ENCODE measurements at places on chromosomes 2 and 18. TPM values are rescaled to one million over a fixed set of nuclear protein-coding genes. Genes with fewer than 3 reads are reported as not detected.

DNA sequence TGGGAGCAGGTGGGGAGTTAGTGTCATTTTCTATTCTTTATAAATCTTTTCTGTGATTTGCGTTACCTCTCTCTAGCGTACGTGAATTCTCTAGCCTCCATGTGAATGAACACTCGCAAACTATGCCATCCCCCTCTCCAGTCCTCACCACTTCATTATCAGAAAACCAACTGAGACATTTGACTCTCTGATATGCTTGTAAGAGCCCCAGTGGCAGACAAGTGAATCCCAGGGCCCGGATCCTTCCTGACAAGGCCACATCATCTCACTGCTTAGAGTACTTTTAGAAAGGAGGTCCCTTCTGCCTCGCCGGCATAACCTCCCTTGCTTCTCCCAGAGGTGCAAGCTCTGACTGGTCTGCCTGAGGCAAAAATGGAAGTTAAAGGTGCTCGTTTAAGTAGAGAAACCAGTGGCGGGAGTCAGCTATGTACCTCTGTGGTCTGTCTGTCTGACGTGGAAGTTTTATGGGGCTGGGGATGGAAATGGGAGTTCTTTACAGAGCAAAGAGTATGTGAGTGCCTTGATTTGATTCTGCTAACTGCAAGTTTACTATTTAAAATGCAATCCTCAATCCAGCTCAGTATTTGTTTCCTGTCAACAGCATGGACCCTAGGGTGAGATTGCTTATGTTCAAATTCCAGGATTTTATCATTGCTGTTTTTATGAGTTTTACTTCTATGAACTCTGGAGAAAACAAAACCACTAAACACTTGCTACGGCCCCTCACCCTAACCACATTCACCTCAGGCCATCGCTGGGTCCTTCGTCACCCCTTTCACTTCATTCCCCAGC lies 114.9 kb upstream of the MSTN start:
- no peaks in the 10 kb centered on the region for H3K36me3 ChIP-seq
- H3K27me3 ChIP-seq = no peaks in the 10 kb centered on the region
- no peak overlapping the region for H3K4me3 ChIP-seq

DNA sequence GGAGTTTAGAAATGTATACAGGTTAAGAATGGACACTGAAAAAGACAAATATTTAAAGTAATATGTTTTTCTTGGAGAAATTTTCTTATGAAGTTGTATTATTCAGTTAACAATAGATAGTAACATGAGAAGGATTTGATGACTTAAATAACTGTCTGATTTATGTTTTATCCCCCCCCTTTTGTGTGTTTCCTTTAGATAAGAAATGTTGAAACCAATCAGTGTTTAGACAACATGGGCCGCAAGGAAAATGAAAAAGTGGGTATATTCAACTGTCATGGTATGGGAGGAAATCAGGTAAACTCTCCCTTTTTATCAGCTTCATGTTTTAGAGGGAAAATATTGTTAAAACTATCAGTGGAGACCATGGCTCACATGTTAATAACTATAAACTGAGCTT lies 289.7 kb upstream of the KCNJ3 start:
- no peaks in the 10 kb centered on the region for H3K4me1 ChIP-seq
- DNase-seq = no peak
- no peak overlapping the region for H3K27ac ChIP-seq
- no peaks in the 10 kb centered on the region for H3K36me3 ChIP-seq

DNA sequence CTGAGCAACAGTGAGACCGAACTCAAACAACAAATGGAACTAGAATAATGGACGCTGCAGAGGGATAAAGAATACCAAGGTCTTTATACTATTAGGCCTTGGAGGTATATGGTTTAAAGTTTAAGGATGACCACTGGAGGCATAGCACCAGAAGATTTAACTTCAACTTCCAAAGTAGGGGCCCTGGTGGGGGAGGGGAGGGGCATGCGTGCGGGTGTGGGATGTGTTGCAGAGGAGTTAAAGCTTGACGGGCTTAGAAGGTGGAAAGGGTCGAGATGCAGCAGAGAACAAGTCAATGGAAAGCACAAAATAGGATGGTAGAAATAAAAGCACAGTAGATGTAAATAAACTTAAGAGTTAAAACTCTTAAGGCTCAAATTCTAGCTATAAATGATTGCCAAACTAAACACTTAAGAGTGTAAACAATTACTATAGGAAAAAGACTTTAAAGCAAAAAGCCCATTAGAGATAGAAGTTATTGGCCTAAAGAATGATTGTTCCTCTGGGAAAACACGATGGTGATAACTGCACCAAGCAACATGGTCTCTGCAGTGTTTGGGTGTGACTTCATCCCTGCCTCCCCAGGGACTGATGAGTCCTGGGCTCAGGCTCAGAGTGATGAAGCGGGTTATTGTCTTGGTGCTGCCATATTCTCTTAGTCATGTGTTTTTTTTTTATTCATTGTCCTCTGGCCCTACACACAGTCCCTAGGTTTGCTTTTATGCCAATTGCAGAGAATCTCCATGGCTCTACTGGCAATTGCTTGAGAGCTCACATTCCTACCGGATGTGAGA lies 13.0 kb downstream of the RRM2 start:
- no peak overlapping the region for H3K27ac ChIP-seq
- no peaks in the 10 kb centered on the region for H3K4me1 ChIP-seq
- no peak for DNase-seq

The NPPC gene
- total RNA-seq = 4.2 TPM

GRCh38 chr2:182064019-182064778 lies 78.5 kb downstream of the PPP1R1C start:
- no peak overlapping the region for H3K27ac ChIP-seq
- no peak for DNase-seq
- H3K4me3 ChIP-seq = no peak overlapping the region
- no peaks in the 10 kb centered on the region for H3K4me1 ChIP-seq
- H3K27me3 ChIP-seq = no peaks in the 10 kb centered on the region
- H3K36me3 ChIP-seq = no peaks in the 10 kb centered on the region

The KCNJ3 gene
- under 0.01 TPM for total RNA-seq

- H3K27me3 ChIP-seq = no peaks in the 10 kb centered on the region
- no peak overlapping the region for H3K27ac ChIP-seq
These were observed 35.0 kb downstream of the ITGA6 start for GRCh38 chr2:172462373-172462848.

The PKDCC gene
- total RNA-seq = 118 TPM
